Vagina (tissue), 2 donors: ENCODE measurements at places on chromosomes 3 and 15. TPM values are rescaled to one million over a fixed set of nuclear protein-coding genes. Genes with fewer than 3 reads are reported as not detected.
A peak's percentile ranks its signal among the peaks of the same experiment; 100 is the strongest.

DNA sequence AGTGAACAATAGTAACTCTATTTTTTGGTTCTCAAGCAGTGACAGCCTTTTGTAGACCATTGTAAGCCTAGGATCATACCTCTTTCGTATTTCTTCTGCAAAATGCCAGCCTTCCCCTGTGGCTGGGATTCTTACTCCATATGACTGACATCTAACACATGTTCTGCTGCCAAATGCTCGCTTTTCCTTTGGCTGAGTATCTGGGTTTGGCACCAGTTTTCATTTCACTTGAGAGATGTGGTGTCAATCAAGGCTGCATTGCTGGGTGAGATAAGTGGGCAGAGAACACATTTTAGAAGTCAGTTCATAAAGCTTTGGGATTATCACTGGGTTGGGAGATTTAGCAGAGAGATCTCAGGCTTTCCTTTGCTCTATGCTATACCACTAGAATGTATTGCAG is 514.7 kb upstream of the SGO1 start:
- no peak overlapping the region for H3K27ac ChIP-seq
- no peaks in the 10 kb centered on the region for H3K36me3 ChIP-seq

- H3K27me3 ChIP-seq: no peaks in the 10 kb centered on the region
- no peak overlapping the region for H3K4me3 ChIP-seq
- H3K36me3 ChIP-seq: no peaks in the 10 kb centered on the region
- no peaks in the 10 kb centered on the region for H3K4me1 ChIP-seq
Measured at GRCh38 chr3:117754841-117755240, 1045.3 kb downstream of the TUSC7 start.

- no peak overlapping the region for H3K4me3 ChIP-seq
- no peaks in the 10 kb centered on the region for H3K27me3 ChIP-seq
- DNase-seq: no peak
- H3K27ac ChIP-seq: no peak overlapping the region
- H3K36me3 ChIP-seq: no peaks in the 10 kb centered on the region
- H3K4me1 ChIP-seq: peaks cover 12% of the 10 kb centered on the region
Measured at GRCh38 chr3:189349772-189350171, 178.0 kb downstream of the TPRG1 start.

DNA sequence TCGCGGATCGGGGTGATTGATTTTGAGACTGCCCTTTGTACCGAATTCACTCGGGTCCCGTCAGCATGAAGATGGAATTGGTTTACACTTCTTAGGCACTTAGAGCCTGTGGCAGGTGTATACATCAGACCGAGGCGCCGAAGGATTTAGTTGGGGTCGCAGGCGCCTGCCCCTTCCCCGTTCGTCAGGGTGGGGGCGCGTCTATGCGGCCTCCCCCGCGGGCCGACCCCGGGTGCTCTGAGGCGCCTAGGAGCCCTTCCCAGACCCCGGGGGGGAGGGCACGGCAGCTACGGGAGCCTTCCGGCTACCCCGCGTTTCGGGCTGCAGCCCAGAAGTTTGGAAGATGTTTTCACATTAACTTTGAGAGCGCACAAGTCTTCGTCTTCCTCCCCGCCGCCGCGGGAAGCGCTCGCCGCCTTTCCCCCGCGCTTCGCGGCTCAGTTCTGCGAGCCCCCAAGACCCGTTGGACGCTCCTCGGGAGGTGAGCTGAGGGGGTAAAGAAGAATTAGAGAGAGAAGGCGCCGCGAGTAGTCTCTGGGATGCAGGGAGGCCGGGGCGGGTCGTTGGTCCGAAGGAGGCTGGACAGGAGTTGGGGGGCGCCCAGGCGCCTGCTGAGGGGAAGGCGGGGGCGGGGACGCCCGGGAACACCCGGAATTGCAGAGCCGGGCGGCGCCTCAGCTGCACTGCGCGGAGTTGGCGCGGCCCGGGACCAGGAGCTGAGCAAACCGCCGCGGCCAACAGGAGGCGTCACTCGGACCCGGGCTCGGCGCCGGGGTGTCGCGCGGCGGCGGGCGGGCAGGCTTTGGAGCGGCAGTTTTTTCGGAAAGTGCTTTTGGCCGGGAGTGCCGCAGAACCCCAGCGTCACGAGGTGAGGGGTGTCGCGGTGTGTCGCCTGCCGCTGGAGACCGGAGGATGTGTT is 780 bp downstream of the TIPARP start:
- H3K27me3 ChIP-seq: no peaks in the 10 kb centered on the region
- H3K27ac ChIP-seq: peak overlapping the region; percentile 95
- no peaks in the 10 kb centered on the region for H3K36me3 ChIP-seq
- no peak for DNase-seq

DNA sequence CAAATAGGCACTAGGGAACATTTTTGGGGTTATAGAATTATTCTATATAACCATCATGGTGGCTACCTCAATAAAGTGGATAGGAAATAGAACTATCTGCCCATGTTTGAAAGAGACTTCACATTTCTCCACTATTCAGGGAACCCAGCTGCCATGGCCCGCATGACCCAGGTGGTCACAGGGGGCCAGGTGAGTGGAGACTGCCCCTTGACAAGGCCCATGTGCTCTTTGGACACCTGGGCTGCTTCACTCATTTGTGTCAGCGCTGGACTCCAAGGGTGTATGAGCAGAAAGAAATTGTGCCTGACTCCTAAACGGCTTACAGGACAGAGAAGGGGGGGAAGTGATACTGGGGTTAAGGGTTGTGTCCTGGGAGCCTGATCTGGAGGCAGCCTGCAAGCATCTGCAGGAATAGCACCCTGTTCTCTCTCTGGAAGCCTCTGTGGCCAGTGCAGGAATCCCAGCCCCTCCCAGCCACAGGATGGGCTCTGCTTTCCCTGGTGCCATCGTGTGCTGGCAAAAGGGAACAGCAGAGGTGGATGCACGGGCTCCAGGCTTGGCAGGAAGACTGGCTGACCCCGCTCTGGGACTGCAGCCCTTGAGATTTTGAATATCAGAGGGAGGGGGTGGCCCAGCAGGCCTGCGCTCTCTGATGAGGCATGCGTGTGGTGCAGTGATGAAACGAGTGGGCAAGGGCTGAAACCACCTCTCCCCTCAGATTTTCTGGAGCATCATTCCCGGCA is 9.1 kb upstream of the C3orf22 start:
- no peaks in the 10 kb centered on the region for H3K36me3 ChIP-seq
- H3K4me3 ChIP-seq: no peak overlapping the region
- no peaks in the 10 kb centered on the region for H3K4me1 ChIP-seq
- no peak overlapping the region for H3K27ac ChIP-seq

The SMCO1 gene
- total RNA-seq: not detected

The PLSCR4 gene
- 50.3 TPM for total RNA-seq

DNA sequence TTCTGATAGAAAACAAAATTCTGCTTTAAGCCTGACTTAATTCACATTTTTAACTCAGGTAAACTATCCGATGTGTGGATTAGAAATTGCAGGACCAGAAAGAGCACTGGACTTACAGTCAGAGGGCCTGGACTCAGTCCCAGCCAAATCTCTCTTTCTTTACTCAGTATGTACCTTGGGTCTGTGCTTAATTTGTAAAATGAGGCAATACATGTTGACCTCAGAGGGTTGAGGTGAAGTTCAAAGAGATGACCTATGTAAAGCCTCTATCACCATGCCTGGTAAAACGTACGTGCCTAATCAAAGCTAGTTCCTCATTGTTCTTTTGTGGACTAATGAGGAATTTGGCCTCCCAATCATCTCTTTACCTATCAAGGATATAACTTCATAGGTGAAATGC is 1.9 kb upstream of the BCL2A1 start:
- no peak overlapping the region for H3K4me3 ChIP-seq
- DNase-seq: no peak
- H3K27ac ChIP-seq: no peak overlapping the region
- H3K4me1 ChIP-seq: no peaks in the 10 kb centered on the region
- no peaks in the 10 kb centered on the region for H3K36me3 ChIP-seq

DNA sequence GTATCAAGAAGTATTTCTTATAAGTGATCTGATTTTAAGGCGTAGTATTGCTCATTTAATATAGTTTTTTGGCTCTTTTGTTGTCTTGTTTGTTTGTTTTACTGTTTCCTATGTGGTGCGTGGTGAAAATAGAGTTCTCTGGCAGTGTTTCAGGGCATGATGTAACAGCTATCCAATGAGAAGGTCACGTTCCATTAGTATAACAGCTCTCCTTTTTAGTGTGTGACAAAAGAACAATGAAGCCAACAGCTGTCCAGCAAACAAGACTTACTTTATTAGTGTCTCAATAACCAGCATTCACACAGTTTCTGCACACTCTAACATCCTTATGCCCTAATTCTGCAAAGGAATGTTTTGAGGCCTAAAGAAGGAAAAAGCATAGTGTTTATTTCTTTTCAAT is 127.9 kb downstream of the SLC25A26 start:
- DNase-seq: no peak
- H3K36me3 ChIP-seq: no peaks in the 10 kb centered on the region
- no peaks in the 10 kb centered on the region for H3K4me1 ChIP-seq

DNA sequence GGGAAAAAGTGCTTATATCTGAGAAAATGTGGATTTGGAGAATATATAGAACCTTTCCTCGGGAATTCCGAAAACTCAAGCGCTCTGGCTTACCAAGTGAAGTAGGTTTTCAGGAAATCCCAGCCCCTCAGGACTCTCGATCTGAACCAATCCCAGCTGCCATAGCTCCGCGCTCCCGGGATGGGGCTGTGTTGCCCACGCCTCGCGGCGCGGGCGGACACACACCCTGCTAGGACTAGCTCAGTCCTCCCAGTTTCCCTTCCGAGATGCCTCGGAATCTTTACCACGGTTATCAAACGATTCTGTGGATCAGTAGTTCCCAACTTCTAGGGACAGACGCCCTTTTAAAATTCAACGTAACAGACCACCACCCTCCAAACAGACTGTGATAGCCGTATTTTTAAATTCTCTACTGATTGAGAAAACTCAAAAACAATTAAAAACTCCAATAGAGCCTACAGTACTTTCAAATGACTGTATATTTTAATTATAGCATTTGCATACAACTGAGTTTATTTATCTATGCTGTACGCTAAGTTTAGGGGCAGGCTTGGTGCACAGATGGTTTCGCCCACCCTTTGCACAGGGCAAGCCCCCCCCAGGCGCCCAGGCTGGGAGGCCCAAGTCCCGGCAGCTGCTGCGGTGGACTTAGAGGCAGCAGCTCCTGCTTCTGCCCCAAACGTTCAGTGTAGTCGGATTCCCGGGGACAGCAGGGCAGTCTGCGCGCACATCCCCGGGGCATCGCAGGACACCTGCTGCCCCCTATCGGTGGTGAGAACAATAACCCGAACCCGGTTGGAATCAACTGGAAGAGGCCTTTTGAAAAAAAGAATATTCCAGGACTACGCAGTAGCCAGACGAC is 52.3 kb downstream of the CCDC54 start:
- no peaks in the 10 kb centered on the region for H3K36me3 ChIP-seq
- no peak for DNase-seq
- H3K27me3 ChIP-seq: no peaks in the 10 kb centered on the region
- peak overlapping the region; percentile 82 for H3K4me3 ChIP-seq
- H3K27ac ChIP-seq: peak overlapping the region; percentile 95

DNA sequence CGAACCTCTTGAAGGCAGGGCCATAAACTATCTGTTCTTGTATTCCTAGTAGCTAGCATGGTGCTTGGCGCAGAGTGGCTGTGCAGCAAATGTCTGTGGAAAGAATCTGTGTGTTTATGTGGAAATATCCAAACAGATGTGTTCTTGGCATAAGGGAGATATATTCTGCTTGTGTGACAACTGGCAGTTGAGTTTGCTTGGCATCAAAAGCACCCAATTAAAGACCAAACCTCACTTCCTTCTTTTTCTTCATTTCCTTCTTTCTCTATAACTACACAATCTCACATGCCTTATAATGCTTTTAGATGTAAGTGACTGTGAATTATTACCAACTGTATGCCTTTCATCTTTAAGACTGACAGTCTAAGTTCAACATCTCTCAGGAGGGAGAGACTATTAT is 296.5 kb downstream of the SLC9A9 start:
- H3K4me3 ChIP-seq: no peak overlapping the region
- no peak overlapping the region for H3K27ac ChIP-seq

- H3K4me1 ChIP-seq: no peaks in the 10 kb centered on the region
- no peaks in the 10 kb centered on the region for H3K27me3 ChIP-seq
- no peak overlapping the region for H3K27ac ChIP-seq
- no peak overlapping the region for H3K4me3 ChIP-seq
Measured at GRCh38 chr15:81939604-81940440, 106.0 kb downstream of the MEX3B start.

The DNASE1L3 gene
- total RNA-seq: 13.3 TPM

DNA sequence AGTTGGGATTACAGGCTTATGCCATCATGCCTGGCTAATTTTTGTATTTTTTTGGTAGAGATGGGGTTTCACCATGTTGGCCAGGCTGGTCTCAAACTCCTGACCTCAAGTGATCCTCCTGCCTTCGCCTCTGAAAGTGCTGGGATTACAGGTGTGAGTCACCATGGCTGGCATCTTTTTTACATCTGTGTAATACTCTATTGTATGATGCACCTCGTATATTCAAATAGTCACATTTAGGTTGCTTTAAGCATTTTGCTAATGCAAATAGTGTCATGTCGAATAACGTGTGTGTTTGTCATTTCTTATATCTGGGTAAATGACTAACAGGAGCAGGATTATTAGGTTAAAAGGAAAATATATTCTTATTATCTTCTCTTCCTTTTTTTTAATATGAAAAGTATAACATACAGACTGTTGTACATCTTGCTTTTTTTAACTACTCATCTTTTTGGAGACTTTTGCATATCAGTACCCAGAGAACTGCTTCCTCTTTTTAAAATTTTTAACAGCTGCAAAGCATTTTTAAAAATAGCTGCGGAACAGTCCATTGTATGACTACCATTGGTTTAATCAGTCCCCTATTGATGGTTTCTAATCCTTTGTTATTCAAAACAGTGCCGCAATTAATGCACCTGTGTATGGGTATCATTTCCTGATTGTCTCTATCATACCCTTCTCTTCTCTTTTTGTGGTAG is 13.4 kb downstream of the SCAMP5 start:
- H3K4me1 ChIP-seq: no peaks in the 10 kb centered on the region
- no peaks in the 10 kb centered on the region for H3K27me3 ChIP-seq
- no peak for DNase-seq
- H3K4me3 ChIP-seq: no peak overlapping the region
- H3K36me3 ChIP-seq: no peaks in the 10 kb centered on the region

The LRRN1 gene
- total RNA-seq: 1.7 TPM

GRCh38 chr3:15952543-15953175 is 154.9 kb upstream of the ANKRD28 start:
- no peak overlapping the region for H3K27ac ChIP-seq
- H3K27me3 ChIP-seq: no peaks in the 10 kb centered on the region
- H3K4me1 ChIP-seq: no peaks in the 10 kb centered on the region
- H3K4me3 ChIP-seq: no peak overlapping the region
- H3K36me3 ChIP-seq: no peaks in the 10 kb centered on the region
- DNase-seq: no peak

DNA sequence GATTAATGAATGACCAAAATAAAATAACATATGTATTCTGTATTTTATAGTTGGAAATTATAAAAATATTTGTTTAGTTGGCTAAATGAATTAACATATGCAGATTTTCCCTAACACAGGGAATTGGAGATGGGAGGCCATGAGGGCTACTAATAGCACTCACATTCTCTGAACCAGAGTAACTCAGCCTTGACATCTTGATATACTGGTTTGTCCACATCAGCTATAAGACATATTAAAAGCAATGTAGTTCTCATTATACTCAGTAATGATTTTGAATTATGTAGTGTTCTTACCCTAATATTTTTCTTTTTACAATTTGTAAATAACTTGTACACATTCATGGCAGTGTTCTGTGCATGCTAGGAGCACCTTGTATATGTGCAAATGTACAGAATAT is 255.9 kb downstream of the EPHA6 start:
- H3K27me3 ChIP-seq: no peaks in the 10 kb centered on the region
- H3K27ac ChIP-seq: no peak overlapping the region
- H3K4me1 ChIP-seq: no peaks in the 10 kb centered on the region
- DNase-seq: no peak
